ENCODE measurements at places on chromosomes 1 and 21.
A peak's percentile ranks its signal among the peaks of the same experiment; 100 is the strongest.

DNA sequence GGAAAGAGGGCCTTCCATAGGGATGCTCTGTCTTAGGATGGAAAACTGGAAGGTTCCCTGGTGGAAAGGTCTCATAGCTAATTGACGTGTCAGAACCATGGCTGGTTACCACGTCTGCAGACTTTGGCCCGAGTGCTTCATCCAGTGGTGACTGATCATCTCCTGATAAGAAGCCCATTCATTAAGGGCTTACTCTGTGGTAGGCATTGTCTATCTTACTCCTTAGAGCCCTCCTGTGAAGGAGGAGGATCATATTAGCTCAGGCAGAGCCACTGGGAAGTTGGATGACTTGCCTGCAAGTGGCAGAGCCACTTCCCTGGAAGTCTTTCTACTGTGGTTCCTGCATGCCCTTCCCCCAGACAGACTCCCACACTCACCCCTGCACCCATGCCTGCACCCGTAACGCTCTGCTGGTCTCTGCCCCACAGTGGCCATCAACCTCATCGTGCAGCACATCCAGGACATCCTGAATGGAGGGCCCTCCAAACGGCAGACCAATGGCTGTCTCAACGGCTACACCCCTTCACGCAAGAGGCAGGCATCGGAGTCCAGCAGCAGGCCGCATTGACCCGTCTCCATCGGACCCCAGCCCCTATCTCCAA lies 79.9 kb downstream of the UCK2 start:
- no peak for DNase-seq

GRCh38 chr1:162070825-162071224 lies 1.3 kb downstream of the NOS1AP start:
- DNase-seq = no peak

DNA sequence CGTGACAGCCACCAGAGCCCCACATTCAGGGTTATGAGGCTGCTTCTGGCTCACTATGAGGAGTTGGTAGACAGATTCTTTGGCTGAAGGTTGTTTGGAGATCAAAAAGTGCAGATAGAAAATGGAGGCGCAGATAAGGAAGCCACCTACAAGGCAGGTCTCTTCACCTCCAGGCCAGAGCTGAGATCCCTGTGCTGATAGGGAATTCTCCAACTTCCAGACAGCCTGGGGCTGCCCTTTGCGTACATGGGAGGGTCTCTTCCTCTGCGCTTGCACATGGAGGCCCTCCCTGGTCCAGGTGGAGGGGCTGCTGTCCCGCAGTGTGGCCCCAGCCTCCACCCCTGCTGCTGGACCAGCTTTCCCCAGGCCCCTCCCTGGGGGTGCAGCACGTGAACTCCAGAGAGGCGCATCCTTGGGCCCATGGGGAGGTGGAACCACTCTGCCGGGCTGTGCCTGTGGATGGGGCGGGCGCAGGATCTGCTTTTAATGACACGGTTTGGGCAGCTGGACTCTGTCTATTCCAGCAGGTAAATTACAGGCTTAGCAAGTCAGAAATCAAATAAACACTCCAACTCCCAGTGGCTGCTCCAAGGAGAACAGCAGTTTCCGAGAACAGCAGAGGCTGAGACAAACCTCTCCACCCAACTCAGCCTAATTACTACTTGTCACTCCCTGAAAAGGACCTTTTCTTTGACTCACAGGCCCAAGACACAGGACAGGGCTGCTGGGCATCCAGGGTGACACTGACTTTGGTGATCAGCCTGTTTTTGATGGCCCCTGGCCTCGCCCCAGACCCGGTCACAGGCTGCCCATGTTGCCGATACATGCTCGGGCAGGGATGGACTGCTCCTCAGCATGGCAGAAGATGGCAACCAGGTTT lies 12.4 kb downstream of the OXCT2 start:
- no peak for DNase-seq

GRCh38 chr21:14361958-14362357 lies 21.0 kb downstream of the HSPA13 start:
- DNase-seq = no peak

- no peak for DNase-seq
Measured at GRCh38 chr1:228502522-228502921, 15.3 kb downstream of the RNF187 start.

GRCh38 chr1:171344473-171344820 lies 30.5 kb downstream of the FMO4 start:
- no peak for DNase-seq

DNA sequence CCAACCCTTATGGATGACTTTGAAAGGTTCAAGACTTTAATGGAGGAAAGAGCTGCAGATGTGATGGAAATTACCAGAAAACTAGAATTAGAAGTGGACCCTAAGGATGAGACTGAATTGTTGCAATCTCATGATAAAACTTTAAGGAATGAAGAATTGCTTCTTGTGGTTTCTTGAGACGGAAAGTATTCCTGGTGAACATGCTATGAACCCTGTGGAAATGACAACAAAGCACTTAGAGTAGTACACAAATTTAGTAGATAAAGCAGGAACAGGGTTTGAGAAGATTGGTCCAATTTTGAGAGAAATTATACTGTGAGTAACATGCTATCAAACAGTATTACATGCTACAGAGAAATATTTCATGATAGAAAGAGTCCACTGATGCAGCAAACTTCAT lies 215.4 kb downstream of the OMA1 start:
- DNase-seq = no peak

DNA sequence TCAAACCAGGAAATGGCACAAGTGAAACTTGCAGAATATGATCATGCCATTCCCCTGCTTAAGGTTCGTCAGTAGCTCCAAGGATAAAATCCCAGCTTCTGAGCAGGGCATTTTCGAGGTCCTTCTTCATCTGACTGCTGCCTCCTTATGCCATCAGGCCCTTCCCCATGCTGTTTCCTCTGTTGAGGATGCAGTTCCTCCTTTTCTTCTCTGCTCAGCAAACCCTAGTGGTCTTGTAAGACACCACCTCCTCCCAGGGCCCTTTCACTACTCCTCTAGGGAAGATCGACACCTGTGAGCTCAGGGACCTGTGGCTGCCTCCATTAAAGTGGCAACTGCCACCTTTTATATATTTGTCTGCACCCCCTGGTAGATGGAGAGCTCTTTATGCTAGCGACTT lies 62.1 kb upstream of the JUN start:
- no peak for DNase-seq

GRCh38 chr1:179128520-179128919 lies 46.6 kb downstream of the TOR3A start:
- DNase-seq = no peak

DNA sequence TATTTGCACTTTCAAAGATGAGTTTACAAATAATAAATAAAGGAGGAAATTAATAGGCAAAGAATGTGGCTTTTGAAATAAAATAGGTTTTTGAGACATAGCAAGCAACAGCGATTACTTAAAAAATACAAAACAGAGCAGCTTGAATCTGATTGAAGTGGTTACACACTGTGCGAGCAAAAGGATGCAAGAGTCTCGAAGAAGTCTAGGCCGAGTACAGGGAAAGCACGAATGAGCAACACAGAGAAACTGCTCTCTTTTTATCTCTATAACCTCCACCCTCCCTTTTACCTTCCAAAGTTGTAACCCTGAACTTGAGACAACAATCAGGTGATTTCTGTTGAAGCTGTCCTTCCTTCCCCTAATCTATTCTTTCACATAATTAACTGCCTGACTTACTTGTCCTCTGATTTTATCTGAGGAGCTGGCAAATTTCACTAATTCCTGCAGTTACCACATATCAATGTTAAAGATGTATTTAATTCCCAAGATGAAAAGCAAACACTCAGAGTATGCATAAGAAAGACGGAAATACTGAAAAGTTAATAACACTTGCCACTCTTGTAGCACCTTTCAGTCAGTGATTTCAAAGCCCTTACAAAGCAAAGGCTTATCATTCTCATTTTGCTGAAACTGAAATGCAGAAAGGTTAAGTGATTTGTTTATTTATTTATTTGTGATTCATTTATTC lies 1030.1 kb downstream of the ADGRL2 start:
- DNase-seq = no peak

- DNase-seq = no peak
Measured at GRCh38 chr21:38712664-38713063, 93.1 kb upstream of the ETS2 start.

DNA sequence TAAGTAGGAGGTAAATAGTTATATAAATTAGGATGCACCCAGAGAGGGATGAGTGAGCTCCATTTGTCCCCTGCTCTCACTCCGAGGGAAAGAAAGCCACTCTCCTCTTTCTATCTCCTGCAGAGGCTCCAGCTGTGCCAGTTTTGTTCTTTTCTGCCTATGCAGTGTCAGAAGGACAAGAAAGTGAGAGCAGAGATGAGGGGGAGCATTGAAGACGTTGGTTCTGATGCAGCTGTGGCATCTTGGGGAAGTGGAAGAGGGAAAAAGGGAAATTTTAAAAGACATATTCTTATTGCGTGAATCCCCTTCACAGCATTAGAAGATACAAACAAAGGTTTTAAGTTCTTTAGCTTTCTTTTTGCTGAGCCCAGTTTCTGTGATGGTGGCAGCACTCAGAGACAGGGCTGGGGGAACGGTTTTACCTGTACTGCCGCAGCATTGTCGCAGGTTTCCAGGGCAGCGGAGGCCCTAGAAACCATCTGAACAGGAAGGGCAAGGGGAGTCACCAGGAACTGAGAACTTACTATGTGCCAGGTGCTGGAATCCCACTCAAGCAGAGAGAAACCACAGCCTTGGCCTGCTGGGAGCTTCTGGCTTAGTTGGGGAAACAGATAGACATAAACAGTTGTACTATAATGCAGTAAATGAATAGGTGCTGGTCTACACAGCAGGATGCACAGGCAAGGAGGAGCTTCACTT lies 44.9 kb upstream of the USP24 start:
- no peak for DNase-seq

GRCh38 chr1:204883405-204883804 lies 12.7 kb downstream of the NFASC start:
- DNase-seq = no peak

GRCh38 chr1:87706203-87706602 lies 377.5 kb downstream of the LMO4 start:
- DNase-seq = no peak

DNA sequence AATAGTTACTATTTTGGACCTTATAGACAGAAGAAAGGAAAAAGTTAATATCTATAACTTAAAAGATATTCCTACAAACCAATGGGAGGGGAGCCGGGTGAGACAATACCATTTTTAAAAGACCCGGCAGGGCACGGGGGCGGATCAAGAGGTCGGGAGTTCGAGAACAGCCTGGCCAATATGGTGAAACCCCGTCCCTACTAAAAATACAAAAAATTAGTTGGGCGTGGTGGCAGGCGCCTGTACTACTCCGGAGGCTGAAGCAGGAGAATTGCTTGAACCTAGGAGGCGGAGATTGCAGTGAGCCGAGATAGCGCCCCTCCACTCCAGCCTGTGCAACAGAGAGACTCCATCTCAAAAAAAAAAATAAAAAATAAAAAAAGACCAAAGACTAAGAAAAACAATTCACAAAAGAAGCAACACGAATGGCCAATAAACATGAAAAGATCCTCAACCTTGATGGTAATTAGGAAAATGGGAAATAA lies 1.2 kb upstream of the PSMB2 start:
- peak; percentile 9 for DNase-seq

DNA sequence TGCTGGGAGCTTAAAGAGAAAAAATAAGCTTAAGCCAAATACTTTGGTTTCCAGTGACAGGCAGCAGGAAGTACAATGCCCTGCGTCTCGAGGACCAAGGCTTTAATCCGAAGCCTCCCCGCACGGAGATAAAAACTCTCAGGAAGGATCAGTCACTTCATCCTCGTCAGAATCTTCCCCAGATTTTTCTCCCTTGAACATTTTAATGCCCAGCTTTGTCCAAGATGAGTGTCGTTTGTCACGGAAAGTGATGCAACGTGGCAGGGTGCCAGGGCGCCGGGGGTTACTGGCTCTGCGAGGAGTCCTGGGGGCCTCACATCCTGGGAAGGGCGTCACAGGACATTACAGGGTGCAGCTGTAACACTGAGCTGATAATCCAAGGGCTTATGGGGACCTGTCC lies 25.2 kb upstream of the PCBP3 start:
- no peak for DNase-seq

DNA sequence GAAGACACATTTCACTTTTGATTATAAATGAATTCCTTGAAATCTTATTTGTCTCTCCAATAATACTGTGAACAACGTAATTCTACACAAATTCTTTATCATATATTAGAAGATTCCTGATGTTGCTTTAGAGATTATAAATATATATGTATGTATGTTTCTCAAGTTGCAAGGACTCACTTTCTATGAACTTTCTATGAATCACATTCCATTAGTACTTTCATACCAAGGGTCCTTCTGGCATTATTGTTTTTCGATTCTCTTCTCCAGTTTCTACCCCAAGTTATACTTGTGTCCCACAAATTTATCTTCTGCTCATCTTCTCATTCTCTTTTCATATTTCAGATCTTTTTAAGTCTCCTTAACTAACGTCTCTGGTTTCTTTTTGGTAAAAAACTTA lies 55.9 kb downstream of the ZNHIT6 start:
- no peak for DNase-seq

- no peak for DNase-seq
Measured at GRCh38 chr1:221456918-221457317, 285.0 kb downstream of the DUSP10 start.

DNA sequence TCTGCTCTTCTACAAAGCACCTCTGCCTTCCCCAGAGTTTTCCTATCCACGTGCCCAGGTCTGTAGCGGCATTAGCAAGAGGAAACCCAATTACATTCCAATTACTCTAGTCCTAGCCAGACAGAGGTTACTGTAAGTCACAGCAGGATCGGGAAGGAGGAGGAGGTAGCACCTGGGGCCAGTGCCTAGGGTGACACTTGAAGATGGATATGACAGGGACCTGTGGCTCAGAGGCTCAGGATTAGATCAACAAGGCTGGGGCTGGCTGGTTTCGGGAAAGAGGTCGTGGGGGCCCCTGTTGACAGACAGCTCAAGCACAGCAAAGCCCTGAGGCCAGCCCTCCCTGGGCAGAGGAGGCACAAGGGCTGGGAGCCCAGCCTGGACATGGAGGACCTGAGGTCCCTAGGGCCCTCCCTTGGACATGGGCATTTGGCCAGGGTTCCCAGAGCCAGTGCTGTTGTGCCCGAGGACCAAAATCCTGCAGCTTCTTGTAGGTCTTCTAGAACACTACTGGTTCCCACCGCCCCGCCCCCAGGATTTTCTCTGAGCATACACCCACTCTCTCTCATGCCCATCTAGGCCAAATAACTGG lies 3.0 kb upstream of the HCRTR1 start:
- DNase-seq = no peak

GRCh38 chr1:155196893-155197638 lies 10.6 kb downstream of the THBS3 start:
- DNase-seq = no peak

All from activated CD4-positive, alpha-beta T cell treated with anti-CD3 and anti-CD28 coated beads, Interleukin-2, amount 50 U/mL, for 48 hours (primary cell).